COR-L47 (cell line): ENCODE measurements at places on chromosomes 12 and 14.
A peak's percentile ranks its signal among the peaks of the same experiment; 100 is the strongest.

GRCh38 chr12:795305-795704 is 42.9 kb downstream of the WNK1 start:
- no peak for DNase-seq

GRCh38 chr14:61042220-61042619 is 61.2 kb downstream of the SLC38A6 start:
- peak; percentile 55 for DNase-seq

DNA sequence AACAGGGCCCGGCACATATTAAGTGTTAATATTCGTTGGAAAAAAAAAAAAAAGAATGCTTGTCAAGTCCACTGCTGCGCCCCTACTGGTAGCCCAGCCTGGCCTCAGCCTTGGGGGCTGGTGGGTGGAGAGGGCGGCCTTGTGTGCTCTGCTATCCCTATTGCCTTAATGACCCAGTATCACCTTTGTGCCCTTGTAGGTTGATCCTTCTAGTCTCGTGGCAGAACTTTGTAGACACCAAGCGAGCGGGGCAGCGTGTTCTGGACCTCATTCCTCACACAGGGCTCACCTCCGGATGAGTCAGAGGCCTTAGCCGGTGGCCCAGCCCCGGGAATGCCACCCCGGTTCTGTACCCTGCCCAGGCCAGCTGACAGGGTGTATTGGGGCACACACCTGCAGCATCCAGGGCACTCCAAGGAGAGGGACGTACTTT is 1.8 kb upstream of the RCOR1 start:
- no peak for DNase-seq

- no peak for DNase-seq
Observed at GRCh38 chr12:44294649-44295048, 458.8 kb downstream of the TMEM117 start.

DNA sequence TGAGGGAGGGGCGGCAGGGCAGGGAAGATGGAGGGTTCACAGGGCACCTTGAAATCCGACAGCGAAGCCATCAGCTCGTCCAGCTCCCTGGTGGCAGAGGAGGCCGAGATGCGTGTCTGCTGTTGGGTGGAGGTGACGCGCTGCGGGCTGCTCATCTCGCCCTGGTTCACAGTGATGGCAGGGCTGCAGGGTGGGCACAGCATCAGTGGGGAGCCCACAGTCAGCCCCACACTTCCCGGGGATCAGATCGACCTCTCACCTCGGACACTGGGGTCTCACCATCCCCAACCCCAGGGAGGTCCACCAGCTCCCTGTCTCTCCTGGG is 20.6 kb upstream of the RPLP0 start:
- no peak for DNase-seq

GRCh38 chr14:68924186-68925158 is 54.6 kb downstream of the ACTN1 start:
- no peak for DNase-seq

DNA sequence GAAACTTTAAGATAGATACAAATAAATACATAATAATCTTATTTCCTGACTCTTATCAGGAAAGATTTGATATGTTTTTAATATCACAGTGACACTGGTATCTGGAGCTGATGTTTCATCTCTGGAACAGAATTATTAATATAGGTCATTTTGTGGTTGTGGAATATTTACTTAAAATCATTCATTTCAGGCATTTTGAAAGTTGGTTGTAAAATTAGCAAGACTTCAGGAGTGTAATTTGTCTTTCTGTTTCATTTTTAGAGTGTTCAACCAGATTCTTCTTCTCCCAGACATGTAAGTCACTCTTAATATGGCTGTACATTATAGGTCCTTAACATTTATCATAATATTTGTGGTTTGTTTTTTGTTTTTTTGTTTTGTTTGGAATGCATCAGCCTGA is 115.7 kb downstream of the PCNX1 start:
- DNase-seq = no peak

GRCh38 chr14:23512156-23512555 is 39.4 kb downstream of the ZFHX2 start:
- peak; percentile 61 for DNase-seq
